Sciatic nerve (tissue), 2 donors: ENCODE measurements at places on chromosomes 11 and 22. TPM values are rescaled to one million over a fixed set of nuclear protein-coding genes. Genes with fewer than 3 reads are reported as not detected.

The NRXN2 gene
- 13.7 TPM for total RNA-seq

The IL18BP gene
- 13.5 TPM for total RNA-seq

The AIFM3 gene
- 2.1 TPM for total RNA-seq

The CREB3L1 gene
- 20.8 TPM for total RNA-seq

The CHRM4 gene
- total RNA-seq = not detected

The FXYD2 gene
- total RNA-seq = 6.6 TPM

The VPREB3 gene
- total RNA-seq = not detected

The PLXNB2 gene
- 160 TPM for total RNA-seq

The RBMXL2 gene
- 0.22 TPM for total RNA-seq

The OR51E1 gene
- total RNA-seq = 1.4 TPM

The TM7SF2 gene
- 18.2 TPM for total RNA-seq

The STK33 gene
- 3.1 TPM for total RNA-seq

The TEX54 gene
- total RNA-seq = not detected

The RAB3IL1 gene
- total RNA-seq = 70.5 TPM

The PATE4 gene
- total RNA-seq = not detected

The MMP8 gene
- total RNA-seq = 2.3 TPM

The EHF gene
- 0.18 TPM for total RNA-seq

The MSANTD2 gene
- total RNA-seq = 22.1 TPM

The OR52I1 gene
- total RNA-seq = 0.13 TPM

The PARVG gene
- total RNA-seq = 16.7 TPM

The PRR33 gene
- not detected for total RNA-seq
